Foreskin keratinocyte (primary cell): ENCODE measurements at places on chromosomes 7 and 10. TPM values are rescaled to one million over a fixed set of nuclear protein-coding genes. Genes with fewer than 3 reads are reported as not detected.

The LFNG gene
- total RNA-seq, result 17.7 and 21.5 TPM in 2 replicates

The STEAP4 gene
- total RNA-seq, result 0.03 and 0.04 TPM in 2 replicates

The NPC1L1 gene
- not detected in 2 replicates for total RNA-seq

The HIPK2 gene
- total RNA-seq, result 17.7 and 20.1 TPM in 2 replicates

The ZNF804B gene
- total RNA-seq, result not detected in 2 replicates

The GSAP gene
- 3.9 and 4.2 TPM in 2 replicates for total RNA-seq

The FAM13C gene
- total RNA-seq, result 0.35 and 0.65 TPM in 2 replicates

The PWWP2B gene
- 10.5 and 12.5 TPM in 2 replicates for total RNA-seq

The CYP2C19 gene
- total RNA-seq, result not detected in 2 replicates

The ADGRA1 gene
- not detected in 2 replicates for total RNA-seq

The SH2D4B gene
- total RNA-seq, result not detected in 2 replicates

The ZCWPW1 gene
- 1.3 and 1.6 TPM in 2 replicates for total RNA-seq

The HSPB1 gene
- total RNA-seq, result 204 and 286 TPM in 2 replicates

The SLC16A9 gene
- total RNA-seq, result 7.6 and 21.9 TPM in 2 replicates

The CRPPA gene
- 0.35 and 0.51 TPM in 2 replicates for total RNA-seq

The MSMB gene
- not detected in 2 replicates for total RNA-seq

The PDK4 gene
- total RNA-seq, result not detected in 2 replicates

The NUP42 gene
- total RNA-seq, result 27.8 TPM in 2 replicates

The RET gene
- 1.2 and 1.3 TPM in 2 replicates for total RNA-seq

The MYL7 gene
- total RNA-seq, result not detected in 2 replicates

The CRYGN gene
- total RNA-seq, result not detected in 2 replicates

The METTL2B gene
- 38.1 and 38.5 TPM in 2 replicates for total RNA-seq

The FAM20C gene
- 17.5 and 18.2 TPM in 2 replicates for total RNA-seq
